ENCODE measurements at places on chromosomes 5 and 9.
A peak's percentile ranks its signal among the peaks of the same experiment; 100 is the strongest.

GRCh38 chr9:137899551-137900360 is 22.2 kb downstream of the CACNA1B start:
- no peak for DNase-seq

- peak; percentile 6 for DNase-seq
Observed at GRCh38 chr5:179215576-179215975, 129.7 kb downstream of the ADAMTS2 start.

DNA sequence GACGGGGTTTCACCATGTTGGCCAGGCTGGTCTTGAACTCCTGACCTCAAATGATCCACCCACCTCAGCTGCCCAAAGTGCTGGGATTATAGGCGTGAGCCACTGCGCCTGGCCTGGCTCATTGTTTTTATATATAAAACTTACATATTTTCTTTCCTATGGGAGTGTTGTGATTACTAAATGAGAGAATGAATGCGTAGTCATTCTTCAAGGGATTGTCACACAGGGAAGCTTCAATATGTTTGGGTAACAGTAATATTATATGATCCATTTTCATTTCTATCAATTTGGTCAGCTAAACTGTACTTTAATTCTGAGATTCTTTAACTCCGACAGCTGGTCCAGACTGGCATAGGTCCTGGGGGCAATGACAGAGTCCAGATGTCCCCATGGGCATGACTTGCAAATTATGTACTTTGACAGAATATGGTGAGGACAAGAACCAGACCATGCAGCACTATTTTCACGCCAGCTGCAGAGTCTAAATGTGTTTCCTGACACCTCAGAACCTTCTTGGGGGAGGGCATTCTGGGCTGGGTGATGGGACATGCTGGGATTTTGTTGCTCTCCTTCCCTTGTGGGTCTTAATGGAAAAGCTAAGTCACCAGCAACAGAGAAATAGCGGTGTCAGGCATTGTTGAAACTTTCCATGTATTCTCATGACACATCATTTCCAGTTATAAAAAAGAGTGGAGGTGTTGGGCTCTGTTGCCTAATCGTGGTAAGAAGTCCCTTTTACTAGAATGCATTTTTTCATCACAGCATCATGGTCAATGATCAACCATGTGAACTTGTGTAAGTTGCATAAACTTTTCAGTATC is 40.9 kb upstream of the TNC start:
- peak; percentile 88 for DNase-seq

- no peak for DNase-seq
Observed at GRCh38 chr5:14580398-14581034, 1.1 kb upstream of the OTULINL start.

- DNase-seq, result peak; percentile 26
Observed at GRCh38 chr9:115494393-115494792, 376.4 kb upstream of the TNC start.

DNA sequence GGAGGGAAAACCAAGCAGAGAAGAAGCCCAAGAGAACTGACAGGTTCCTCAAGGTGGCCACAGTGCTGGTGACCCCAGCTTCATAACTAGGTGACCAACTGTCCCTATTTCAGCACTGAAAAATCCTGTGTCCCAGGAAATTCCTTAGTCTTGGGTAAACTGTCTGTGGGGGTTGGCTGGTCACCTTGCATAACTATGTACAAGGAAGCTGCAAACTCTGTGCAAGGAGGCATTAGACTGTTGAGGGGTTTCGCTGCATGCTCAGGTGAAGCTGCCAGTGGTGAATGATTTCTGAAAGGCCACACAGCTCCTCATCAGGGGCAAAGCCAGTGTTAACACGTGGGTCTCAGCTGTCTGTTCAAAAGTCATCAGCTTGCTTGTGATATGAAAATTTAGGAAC is 36.9 kb downstream of the PCSK5 start:
- no peak for DNase-seq

DNA sequence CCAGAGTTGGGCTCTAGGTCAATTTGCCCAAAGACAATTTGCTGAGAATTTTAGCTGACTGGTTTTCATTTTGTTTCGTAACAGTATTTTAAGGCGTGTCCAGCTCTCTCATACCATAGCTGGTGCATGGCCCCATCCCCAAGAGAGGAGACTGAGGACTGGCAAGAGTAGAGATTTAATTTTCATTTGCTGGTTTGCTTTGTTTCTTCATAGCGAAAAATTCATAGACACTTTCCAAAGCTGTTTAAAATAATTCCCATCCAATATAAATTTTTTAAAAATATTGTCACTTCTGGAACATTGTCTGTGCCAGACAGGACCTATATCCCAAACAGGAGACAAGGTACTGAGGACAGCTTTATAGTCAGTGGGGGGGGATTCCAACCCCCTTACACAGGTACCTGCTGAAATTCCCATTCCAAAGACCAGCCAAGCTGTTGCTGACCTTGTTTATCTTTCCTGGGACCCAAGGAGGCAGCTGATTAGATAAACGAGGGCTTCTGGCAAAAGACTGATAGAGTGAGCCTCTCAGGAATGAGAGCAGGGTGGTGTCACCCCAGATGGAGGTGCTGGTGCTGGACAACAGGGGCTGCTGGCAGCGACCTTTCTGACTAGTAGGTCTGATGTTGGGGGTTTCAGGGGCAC is 6.8 kb upstream of the ANGPTL2 start:
- DNase-seq, result no peak

- peak; percentile 24 for DNase-seq
Observed at GRCh38 chr9:106590759-106591505, 272.0 kb upstream of the ZNF462 start.

DNA sequence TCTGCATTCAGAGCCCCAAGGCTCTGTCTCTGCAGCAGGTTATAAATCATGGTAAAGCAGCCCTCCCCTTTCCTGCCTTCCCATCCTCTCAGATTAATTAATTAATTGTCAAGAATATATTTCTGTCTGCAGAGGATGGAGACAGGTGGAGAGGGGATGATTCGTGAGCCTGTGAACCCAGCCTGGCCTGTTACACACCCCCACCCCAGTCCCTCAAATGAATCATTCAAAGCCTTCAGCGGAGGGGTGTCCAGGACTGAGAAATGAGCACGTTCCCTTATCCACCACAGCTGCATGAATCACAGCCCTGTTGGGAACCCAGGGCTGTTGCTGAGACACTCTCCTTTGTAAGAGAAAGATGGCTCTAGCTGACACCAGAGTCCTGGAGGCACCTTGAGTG is 56.0 kb downstream of the NIPAL4 start:
- DNase-seq, result peak; percentile 96

DNA sequence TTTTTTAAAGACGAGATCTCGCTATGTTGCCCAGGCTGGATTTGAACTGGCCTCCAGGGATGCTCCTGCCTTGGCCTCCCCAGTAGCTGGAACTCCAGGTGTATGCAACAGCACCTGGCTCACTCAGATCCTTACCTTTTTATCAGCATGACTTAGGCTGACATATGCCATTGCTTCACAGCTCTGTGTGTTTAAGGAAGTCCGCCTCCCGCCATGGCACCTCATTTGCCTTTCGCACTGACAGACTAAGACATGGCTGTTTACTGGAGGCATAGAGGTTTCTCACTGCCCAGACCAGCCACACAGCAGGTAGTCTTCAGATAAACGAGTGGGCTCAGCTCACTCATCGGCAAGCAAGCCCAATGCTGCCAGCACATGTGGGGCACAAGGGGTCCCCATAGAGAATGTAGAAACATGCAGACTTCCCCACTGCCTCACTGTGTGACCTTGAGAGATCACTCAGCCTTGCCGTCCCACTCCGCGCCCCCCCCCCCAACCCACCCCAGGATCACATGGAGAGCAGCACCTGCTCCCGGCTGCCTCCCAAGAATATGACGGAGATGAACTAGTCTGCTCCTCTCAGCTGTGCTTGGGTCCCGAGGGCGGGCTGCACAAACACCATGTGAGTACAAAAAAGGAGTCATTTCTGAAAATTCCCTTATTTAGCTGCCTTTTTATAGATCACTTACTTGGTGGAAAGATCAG is 62.8 kb downstream of the DCP2 start:
- no peak for DNase-seq

DNA sequence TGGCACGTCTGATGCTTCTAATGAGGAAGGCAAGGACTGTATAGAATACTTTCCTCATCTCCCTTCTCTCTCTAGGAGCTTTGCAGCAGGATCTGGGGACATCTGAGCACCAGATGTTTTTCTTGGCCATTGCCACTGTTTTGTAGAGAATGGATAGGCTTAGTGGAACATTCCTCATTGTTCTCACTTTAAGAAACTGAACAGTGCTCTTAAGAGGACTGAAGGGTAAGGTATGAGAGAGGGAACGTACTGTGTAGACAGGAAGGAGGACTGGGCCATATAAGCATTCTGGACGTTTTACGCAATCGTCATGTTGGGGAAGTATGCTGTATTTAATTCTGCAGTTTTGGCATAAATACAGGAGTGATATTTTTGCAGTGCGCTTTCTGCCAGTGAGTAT is 70.6 kb downstream of the SMARCA2 start:
- DNase-seq, result peak; percentile 77

DNA sequence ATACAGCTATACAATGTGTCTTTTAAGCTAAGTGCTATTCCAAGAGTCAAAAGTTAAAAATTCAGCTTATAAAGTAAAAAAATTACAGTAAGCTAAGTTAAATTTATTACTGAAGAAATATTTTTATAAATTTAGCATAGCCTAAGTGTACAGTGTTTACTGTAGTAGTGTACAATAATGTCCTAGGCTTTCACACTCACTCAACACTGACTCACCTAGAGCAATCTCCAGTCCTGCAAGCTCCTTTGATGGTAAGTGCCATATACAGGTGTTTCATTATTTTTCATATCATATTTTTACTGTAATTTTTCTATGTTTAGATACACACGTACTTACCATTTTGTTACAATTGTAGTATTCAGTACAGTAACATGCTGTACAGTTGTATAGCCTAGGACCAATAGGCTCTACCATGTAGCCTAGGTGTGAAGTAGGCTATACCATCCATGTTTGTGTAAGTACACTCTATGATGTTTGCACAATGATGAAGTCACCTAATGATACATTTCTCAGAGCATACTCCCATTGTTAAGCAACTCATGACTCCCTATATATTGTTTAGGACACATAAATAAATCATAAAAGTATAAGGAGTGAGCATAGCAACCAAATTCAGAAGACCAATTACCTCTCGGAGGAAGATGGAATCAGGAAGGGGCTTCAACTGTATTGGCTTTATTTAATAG is 165.1 kb upstream of the SLC30A5 start:
- no peak for DNase-seq

DNA sequence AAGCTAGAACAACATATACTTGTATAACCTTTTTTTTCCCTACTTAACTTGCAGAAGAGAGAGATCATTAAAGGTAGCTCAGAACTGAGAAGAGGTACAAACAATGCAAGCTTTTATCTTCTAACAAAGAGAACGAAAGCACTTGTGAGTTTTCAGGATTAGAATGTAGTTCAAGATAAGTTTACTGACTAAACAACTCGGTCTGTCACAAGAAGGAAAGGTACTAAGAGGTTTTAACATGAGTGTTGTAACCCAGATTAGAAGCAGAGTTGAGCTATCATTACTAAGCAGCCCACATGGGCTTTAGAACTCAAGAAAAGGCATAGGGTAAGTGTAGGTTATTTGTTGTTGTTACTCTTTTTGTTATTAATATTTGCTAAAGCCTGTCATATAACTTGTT is 25.2 kb downstream of the GIN1 start:
- DNase-seq, result no peak

DNA sequence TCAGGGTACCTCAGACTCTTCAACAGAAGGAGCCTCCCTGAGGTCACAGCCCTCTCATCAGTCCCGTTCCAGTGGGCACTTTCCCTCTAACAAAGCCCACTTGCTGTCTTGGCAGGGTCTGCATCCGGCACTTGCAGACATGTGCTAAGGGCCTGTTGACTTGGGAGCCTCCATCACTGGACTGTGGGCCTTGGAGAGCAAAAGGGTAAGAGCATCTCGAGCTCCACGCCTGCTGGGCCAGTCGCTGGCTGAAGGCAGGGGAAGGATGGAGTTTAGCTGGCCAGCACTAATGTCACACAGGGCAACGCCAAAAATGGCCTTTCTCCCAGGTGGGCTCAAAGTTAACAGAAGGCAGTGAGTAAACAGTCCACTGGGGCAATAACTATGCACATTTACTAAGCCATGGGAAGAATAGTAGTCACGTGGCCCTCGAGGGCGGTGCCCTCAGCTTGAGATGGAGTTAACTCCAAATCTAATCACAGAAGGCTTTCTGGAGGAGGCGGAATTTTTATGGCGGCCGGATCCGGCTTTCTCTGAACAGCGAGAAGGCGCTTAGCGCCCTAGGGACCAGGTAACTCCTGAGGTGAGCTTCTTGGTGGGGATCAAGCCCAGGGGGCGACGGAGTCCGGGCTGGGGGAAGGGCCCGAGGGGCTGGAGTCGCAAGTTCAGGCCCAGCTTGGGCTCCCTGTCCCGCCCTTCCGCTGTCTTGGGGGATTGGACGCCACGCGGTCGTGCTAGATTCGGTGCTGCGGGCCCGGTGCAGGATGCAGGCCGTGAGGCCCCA is 2.0 kb upstream of the NSD1 start:
- no peak for DNase-seq

DNA sequence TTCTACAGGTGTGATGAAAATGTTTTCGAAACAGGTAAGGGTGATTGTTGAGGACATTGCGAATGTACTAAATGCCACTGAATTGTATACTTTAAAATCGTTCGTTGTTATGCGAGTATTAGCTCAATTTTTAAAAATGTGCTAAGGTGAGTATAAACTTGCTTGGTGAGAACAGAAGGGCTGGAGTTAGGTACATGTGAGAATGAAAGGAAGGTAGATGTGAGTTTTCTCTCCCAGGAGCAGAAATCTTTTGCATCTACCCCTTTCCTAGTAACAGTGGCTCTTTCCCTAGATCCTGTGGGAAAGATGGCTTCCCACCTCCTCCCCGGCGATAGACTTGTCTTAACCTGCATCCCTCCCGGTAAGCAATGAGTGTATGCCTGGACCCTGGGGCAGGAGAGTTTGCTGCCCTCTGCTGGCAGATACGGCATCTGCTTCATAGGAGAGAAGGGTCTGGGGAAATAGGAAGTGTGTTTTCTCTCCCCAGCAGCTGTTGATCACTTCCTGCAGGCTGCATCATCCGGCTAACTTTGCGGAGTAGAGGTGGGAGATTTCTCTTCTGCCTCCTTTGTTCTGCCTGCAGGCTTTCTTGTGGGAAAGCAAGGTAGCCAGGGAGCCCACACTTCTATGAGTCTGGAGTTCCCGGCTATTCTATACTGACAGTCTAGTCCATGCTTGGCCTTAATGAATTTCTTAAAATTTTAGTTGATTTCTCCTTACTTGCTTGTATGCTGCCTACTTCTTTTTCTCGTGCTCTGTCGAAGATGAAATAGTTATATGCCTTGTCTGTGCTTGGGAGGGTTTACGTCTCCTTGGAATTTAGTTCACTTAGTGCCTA is 373.3 kb upstream of the SEMA6A start:
- DNase-seq, result peak; percentile 33

GRCh38 chr5:93163010-93163663 is 417.9 kb downstream of the NR2F1-AS1 start:
- peak; percentile 90 for DNase-seq

DNA sequence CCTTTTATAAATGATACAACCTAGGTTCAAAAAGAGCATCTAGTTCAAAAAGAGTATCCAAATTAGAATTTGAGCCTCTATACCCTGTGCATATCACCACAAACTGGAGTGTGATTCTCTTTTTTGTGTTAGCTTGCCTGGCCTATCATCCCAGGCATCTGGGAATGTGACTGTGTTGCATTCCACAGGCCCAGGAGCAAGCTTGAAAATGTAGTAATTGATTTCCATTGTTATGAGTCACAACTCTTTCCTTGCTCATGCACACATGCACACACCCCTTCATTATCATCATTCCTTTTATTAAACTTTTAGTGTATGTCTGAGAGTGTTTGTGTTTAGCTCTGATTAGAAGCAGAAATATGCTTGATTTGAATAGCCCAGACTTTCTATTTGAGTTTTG is 75.2 kb downstream of the FCHO2 start:
- DNase-seq, result peak; percentile 94

- DNase-seq, result no peak
Observed at GRCh38 chr5:118776755-118777154, 211.6 kb downstream of the DTWD2 start.

All from fibroblast of skin of right biceps (primary cell).